ENCODE measurements at places on chromosomes 2 and 18.

- DNase-seq: no peak
Measured at GRCh38 chr2:158381978-158382377, 74.6 kb downstream of the CCDC148 start.

DNA sequence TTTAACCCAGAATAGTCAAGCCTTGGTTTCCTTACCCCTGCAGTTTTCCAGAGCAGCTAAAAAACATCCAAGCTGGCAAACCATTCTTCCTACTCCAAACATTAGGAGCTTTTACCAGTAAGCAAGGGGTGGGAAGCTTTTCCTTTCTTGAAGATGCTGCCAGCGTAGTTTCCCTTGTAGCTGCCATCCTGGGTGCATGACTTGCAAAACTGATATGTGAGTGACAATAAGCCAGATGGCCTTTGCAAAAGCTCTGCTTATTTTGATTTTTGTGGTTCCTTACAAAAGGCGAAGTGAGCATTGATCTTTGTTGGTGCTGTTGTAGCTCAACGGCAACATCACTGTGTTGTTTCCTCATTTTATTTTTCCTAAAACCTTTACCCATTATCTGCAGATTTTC is 138.8 kb downstream of the WDSUB1 start:
- no peak for DNase-seq

DNA sequence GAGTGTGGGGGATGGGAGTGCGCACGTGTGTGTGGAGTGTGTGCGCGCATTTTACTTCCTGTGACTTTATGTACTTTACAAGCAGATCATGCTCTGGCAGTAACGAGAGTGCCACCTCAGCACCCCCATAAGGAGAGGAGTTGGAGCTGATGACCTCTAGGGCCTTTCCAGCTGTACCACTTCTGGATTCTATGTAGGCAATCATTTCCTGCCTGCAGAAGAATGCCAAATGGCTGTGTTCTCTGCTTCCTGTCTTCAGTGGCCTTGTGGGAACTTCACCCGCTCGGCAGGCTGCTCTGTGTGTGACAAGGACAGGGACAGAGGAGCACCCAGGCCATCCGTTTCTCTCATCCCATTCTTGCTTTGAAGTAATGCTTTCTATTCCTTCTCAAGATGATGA is 22.8 kb upstream of the ZNF385B start:
- no peak for DNase-seq

DNA sequence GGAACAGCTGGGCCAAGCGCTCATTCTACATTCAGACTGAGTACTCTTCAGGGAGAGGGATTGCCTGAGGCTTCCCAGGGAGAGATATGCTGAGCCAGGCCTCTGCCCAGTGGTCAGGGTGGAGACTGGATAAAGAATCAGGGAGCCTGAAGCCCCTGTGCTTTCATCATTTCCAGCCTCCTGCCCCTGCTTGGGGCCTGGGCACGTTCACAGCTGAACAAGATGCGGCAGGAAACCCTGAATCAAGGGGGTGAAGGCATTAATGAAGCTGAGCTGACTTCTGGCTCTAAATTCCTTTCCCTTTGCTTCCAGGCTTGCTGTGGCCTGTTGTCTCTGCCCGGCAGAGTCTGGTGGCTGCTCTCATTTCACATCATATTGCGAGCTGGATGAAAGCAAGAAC is 35.0 kb downstream of the RPL37A start:
- no peak for DNase-seq

DNA sequence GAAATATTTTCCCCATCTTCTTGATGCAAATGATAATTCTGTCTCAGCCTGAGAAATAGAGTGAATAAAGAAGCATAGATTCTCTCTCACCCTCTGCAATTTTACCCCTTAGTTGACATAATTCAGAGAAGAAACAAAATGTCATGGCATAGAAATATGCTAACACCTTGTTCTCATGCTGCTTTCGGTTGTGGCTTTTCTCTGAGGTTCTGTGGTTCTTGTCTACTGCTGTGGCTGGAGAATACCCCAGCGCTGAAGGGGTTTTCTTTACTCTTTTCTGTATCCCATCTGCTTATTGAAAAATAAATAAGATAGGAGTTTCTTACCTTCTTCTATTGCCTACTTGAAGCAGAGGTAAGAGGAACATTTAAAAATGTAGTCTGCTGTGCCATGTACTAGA is 15.4 kb upstream of the RAB27B start:
- DNase-seq: no peak

DNA sequence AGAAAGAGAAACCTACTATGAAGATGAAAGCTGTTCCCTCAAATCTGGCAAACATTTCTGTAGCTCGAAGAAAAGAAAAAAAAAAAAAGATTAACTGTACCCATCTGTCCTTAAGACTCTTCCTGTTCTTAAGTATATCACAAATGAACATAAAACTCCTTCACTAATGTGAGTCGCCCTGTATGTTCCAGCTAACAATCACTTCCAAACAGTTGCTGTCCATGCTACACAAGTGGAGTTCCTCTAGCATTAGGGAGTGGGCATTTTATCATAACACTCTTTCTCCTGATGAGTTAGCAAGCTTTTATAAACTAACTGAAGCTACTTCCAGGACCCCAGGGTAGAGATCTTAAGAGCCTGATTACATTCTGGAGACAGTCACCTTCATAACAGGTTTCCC is 5.8 kb downstream of the CUL3 start:
- no peak for DNase-seq
